Stimulated activated effector memory CD8-positive, alpha-beta T cell treated with anti-CD3 and anti-CD28 coated beads, Interleukin-12 subunit alpha, Interleukin-12 subunit beta, amount 100 ng/mL, for 72 hours (primary cell): ENCODE measurements at places on chromosomes 7 and 10.

DNA sequence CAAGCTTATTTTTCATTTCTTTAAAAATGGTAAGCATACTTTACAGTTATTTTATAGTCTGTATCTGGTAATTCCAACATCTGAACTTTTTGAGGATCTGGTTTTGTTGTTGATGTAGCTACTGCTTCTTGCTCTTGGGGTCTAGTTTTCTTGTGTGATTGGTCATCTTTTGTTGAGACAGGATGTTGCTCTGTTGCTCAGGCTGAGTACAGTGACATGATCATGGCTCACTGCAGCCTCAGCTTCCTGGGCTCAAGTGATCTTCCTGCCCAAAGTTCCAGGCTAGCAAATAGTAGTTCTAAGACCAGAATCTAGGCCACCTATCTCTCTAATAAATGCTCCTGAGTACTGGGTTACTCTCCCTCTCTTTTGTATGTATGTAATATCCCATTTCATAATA is 75.7 kb downstream of the NRCAM start:
- DNase-seq, result no peak

DNA sequence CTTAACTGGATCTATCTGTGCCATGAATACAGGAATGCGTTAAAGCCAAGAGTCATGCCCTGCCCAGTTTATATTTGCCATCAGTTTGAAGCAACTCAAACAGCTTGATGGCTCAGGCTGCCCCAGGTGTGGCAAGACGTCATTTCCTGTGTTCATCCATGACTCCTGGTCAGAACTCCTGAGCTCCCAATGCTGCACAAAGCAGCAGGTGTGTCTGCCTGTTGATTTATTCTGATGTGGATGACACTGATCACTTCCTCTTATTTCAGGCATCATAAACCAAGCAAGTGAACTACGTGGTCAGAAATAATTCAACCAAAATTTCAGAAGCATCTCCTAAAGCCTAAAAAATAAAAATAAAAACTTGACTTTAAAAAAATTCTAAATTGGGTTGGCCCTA is 68.5 kb downstream of the EZH2 start:
- no peak for DNase-seq

GRCh38 chr7:155683098-155683497 is 38.6 kb downstream of the RBM33 start:
- no peak for DNase-seq

DNA sequence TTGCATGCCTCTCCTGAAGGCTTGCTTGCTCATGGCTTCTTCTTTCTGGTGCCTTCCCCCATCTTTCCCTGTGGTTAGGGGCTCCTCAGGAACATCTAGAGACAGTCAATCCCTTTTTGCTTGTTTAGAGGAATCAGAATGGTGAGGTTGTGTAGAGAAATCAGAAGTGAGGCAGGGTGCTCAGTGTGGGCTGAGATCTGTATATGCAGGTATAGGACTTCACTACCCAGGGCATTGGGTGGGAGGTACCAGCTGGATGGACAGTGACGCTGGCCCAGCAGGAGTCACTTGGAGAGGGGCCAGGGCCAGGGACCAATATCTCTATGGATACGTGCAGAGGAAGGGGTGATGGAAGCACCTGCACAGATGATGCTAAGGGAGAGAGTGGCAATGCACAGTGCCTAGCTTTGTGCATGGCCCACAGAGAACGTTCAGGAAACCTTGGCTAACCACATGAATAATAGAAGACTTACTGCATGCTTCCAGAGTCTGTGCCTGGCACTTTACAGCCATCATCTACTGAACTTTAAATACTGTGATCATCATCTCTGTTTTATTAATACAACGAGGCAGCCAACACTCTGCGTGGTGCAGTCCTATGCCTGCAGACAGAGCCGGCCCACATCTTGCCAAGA is 255.2 kb downstream of the ABCA13 start:
- DNase-seq, result no peak

- DNase-seq, result no peak
Measured at GRCh38 chr7:150983893-150984368, 5.8 kb upstream of the KCNH2 start.

DNA sequence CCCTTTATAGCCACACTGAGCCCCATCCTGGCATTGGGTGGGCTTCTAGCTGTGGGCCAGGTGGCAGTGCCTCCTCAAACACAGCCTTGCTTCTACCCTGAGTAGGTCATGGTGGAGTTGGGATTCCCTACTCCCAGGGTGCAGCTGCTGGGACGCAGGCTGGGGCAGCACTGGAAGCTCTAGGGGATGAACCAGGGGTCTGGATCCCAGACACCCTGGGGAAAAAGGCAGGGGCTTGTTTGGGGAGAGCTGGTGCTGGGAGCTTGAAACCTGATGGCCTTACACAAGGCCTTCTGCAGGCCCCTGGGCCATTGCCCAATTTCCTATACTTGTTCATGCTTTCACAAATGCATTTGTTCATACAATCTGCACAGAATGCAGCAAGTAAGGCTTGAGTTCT is 103.7 kb upstream of the CTBP2 start:
- no peak for DNase-seq

- DNase-seq, result no peak
Measured at GRCh38 chr7:116527521-116527920, 2.7 kb downstream of the CAV1 start.

- DNase-seq, result no peak
Measured at GRCh38 chr10:112082120-112082519, 101.4 kb downstream of the GPAM start.

DNA sequence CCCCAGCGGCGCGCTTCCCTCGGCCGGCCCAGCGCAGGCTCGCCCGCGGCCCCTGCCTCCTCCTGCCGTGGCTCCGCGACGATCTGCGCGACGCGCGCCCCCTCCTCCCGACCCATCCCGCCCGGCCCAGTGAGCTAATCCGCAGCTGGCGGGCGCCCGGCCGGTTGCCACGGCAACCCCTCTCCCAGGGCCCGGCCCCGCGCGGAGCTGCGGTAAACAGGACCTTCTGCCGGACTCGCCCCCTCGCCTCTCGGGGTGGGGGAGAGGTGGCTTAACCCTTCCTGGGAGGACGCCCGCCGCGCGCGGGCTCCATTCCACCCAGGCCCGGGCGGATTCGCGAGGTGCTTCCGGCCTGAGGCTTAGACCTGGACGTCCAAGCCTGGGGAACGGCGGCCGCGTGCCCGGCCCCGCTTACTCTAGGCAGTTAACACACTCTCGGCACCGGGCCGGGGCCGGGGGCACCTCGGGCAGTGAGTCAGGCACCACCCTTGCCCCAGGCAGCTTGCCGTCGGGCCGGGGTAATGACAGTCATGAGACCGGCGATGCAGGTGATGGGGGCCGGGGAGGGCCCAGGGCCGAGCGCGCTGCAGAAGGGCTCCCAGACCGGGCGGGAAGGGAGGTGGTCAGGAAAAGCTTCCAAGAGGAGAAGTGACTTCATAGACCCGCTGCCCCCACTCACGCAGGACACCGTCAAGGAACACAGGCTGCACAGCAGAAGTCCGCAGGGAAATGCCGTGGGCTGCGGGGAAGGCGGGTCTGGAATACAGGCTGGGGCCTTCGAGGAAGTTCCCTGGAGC is at the start of gene DENND2A:
Gene DENND2A (minus strand): TSS at position 87 of the 797 bp plus-strand sequence. CDS start 38,416 bp downstream, outside the sequence.
- no peak for DNase-seq

DNA sequence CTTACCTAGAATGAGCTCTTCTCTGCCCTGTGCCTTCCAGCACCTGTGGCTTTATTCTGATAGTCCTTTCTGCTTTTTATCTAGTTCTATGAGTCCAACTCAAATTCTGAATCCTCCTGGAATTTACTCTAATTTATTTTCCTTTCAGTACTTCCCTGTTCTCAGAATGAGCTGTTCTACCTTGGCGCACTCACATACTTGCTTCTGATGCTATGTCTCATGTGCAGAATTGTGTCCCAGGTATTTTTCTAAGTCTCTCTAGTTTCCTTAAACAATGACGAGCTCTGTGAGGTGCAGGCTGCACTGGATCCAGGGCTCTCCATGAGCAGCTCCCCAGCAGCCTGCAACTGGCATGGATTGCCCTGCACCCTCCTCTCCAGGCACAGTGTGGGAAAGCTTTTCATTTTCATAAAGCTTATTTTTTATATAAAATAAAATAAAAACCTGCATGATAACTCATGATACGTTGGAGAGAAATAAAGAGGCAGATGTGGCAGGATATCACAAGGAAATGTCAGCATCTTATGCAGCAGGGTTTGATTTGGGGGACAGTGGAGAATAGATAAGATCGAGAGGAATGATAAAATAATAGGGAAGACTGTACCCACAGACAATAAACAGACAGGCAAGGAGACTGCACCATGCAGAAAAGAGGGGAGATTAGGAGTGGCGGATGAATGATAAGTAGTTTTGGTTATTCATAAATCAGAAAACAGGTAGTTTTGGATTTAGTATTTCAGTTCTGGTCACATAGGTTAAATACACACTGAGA is 258.2 kb upstream of the POM121L12 start:
- DNase-seq, result no peak

- DNase-seq, result no peak
Measured at GRCh38 chr10:22620140-22620857, 94.1 kb downstream of the PIP4K2A start.

DNA sequence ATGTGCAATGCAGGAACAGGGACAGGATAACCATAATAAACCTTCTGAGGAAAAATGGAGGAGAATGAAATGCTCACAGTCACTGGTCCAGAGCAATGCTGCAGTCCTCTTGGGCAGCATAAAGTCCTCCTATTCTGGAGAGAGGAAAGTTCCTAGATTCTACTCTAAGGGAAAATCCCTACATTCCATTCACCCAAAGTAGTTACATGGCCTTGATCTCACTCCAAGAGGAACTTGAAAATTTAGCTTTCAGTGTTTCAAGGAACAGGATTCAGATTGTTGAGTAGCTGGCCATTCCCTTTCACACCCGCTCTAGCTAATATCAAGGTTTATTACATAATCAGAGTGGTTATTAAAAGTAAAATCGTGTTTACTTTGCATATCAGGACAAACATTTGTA is 168.3 kb downstream of the CHRM2 start:
- no peak for DNase-seq

GRCh38 chr7:127629268-127629854 is 11.4 kb upstream of the PAX4 start:
- no peak for DNase-seq

- DNase-seq, result no peak
Measured at GRCh38 chr10:30190577-30191552, 131.5 kb upstream of the JCAD start.

DNA sequence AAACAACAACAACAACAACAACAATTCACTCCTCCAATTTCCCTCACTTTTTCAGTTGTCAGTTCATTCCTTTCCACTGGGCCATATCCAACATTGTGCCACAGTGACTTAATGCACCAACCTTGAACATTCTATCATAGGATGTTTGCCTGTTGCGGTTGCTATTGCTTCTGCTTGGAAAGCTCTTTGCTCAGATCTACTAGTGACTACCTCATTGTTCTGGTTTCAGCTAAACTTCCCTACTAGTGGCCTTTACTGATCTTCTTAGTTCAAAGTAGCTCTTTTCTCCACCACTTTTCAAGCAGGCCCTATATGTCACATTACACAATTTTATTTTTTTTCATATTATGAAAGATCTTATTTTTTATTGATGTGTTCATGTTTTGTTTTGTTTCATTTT is 9.8 kb upstream of the STEAP4 start:
- no peak for DNase-seq

DNA sequence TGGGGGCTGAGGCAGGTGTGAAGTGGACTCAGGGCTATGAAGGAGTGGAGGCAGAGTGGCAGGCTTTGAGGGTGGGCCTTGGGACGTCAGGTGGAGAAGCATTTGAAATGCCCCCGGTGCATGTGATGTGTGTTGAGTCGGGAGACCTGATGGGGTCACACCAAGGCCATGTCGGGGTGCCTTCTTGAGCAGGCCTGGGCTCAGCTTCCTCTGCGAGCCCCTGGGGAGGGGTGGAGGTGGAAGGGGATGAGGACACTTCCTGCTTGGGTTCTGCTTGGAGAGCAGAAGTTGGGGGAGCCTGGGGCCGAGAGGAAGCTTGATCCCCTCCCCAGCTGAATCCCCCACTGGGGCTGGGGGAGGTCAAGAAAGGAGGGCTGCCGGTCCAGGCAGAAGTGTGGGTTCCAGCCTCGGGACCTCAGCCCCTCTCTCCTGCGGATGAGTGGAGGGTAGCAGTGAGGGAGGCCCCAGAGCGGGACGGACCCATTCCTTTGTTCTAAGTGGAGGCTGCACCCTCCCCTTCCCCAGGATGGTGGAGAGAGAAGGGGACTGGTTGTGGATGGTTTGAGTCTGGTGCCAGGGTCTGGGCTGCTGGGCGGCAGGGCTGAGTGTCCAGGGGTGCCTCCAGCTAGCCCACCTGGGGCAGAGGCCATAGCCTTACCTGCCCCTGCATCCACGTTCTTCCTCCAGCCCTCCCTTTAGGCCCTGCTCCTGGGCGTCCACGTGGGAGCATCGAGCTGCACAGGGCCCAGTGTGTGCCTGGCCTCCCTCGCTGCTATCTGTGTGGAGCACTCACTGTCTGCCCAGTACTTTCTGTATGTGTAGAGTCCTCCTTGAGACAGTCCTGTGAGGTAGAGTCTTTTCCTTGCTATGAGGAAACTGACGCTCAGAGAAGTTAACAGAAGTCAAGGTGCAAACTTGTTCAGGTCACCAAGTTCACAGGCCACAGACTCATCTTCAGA is 36.7 kb downstream of the PRF1 start:
- DNase-seq, result no peak

DNA sequence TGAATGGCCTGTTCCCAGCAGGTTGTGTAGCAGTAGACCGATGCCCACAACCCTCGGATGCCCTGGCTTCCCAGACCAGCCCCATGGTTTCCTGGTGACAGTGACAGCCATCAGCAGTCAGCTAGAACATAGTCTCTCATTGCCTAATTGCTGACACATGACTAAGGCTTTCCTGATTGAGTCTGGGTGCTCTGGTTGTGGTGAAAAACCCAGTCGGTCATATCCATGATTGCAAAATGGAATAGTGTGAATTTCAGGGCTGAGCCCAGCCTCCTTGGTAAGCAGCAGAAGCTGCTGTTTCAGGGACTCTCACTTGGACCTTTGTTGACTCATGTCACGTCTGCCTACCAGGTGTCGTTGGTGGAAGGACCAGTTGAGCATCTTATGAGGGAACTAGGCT is 36.6 kb downstream of the POR start:
- DNase-seq, result no peak

- DNase-seq, result no peak
Measured at GRCh38 chr7:136134503-136134902, 157.3 kb upstream of the MTPN start.

DNA sequence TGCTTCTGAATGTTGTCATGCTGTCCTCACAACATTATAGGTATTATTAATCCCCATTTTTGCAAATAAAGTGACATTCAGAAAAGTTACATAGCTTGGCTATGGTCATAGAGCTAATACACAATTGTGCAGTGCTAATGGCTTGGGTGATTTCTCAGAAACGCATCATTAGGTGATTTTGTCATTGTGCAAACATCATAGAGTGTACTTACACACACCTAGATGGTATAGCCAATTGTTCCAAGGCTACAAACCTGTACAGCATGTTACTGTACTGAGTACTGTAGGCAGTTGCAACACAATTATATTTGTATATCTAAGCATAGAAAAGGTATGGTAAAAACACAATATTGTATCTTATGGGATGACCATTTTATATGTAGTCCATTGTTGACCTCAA is 91.0 kb downstream of the BTAF1 start:
- DNase-seq, result no peak

- no peak for DNase-seq
Measured at GRCh38 chr10:42937048-42937447, 139.8 kb upstream of the RET start.

GRCh38 chr10:48885376-48885775 is 54.3 kb downstream of the LRRC18 start:
- DNase-seq, result no peak
